IMR-90 (cell line): ENCODE measurements at places on chromosomes 7 and 10. TPM values are rescaled to one million over a fixed set of nuclear protein-coding genes. Genes with fewer than 3 reads are reported as not detected.

Gene RADIL
- 0.18 TPM in 1 of 2 replicates, not detected in the other for total RNA-seq

Gene SPDYE18
- total RNA-seq: not detected in 2 replicates

Gene BMPR1A
- 93.7 and 94.7 TPM in 2 replicates for total RNA-seq

Gene HOXA13
- not detected in 2 replicates for total RNA-seq

Gene LIPM
- total RNA-seq: not detected in 2 replicates

Gene ANKRD2
- 0.28 and 0.36 TPM in 2 replicates for total RNA-seq

Gene ELFN1
- total RNA-seq: 1.6 and 2.2 TPM in 2 replicates

Gene HMX3
- not detected in 2 replicates for total RNA-seq

Gene GNGT1
- total RNA-seq: not detected in 2 replicates

Gene FAM131B
- total RNA-seq: 2.5 and 3.4 TPM in 2 replicates

Gene RBM20
- total RNA-seq: under 0.01 TPM in 2 replicates

Gene ZNF853
- 3.3 and 3.4 TPM in 2 replicates for total RNA-seq

Gene MMP21
- not detected in 2 replicates for total RNA-seq

Gene TSPAN12
- total RNA-seq: 0.72 and 1.1 TPM in 2 replicates

Gene VENTX
- not detected in 2 replicates for total RNA-seq

Gene FANK1
- total RNA-seq: 0.90 and 1.9 TPM in 2 replicates

Gene VWDE
- total RNA-seq: 0.18 and 0.28 TPM in 2 replicates

Gene OPN1SW
- total RNA-seq: not detected in 2 replicates

Gene NOS3
- 0.28 and 0.72 TPM in 2 replicates for total RNA-seq

Gene GFRA1
- total RNA-seq: 8.6 and 9.1 TPM in 2 replicates

Gene SAMD9L
- total RNA-seq: 4.1 and 6.4 TPM in 2 replicates

Gene TRPV5
- not detected in 2 replicates for total RNA-seq

Gene STEAP4
- total RNA-seq: not detected in 2 replicates

Gene GRID2IP
- total RNA-seq: not detected in 2 replicates

Gene TBX20
- total RNA-seq: 0.28 and 0.36 TPM in 2 replicates

Gene CDC14C
- total RNA-seq: under 0.01 TPM in 2 replicates

Gene COL26A1
- total RNA-seq: not detected in 2 replicates

Gene KCND2
- total RNA-seq: under 0.01 TPM in 2 replicates

Gene GDF10
- not detected in 2 replicates for total RNA-seq

Gene PAX4
- total RNA-seq: not detected in 2 replicates

Gene UNC5B
- total RNA-seq: 1.4 and 1.6 TPM in 2 replicates

Gene SPDYE2B
- total RNA-seq: not detected in 2 replicates

Gene AKR1D1
- total RNA-seq: not detected in 2 replicates

Gene NSUN6
- total RNA-seq: 11.4 and 11.5 TPM in 2 replicates

Gene SEMA3E
- 0.72 and 1.1 TPM in 2 replicates for total RNA-seq

Gene MRLN
- not detected in 2 replicates for total RNA-seq

Gene NUTM2A
- under 0.01 and 0.18 TPM in 2 replicates for total RNA-seq

Gene MUC3A
- total RNA-seq: not detected in 2 replicates

Gene PTPN20
- total RNA-seq: not detected in 2 replicates

Gene EPO
- total RNA-seq: not detected in 2 replicates

Gene GNA12
- total RNA-seq: 14.3 and 14.4 TPM in 2 replicates

Gene NPFFR1
- not detected in 2 replicates for total RNA-seq

Gene SEC31B
- 1.1 and 1.3 TPM in 2 replicates for total RNA-seq

Gene MKX
- 0.28 and 0.36 TPM in 2 replicates for total RNA-seq

Gene PNLIPRP3
- not detected in 2 replicates for total RNA-seq

Gene ENO4
- under 0.01 TPM in 2 replicates for total RNA-seq

Gene INSYN2A
- total RNA-seq: under 0.01 and 0.18 TPM in 2 replicates

Gene FEZF1
- not detected in 2 replicates for total RNA-seq

Gene TMEM130
- total RNA-seq: 1.1 and 1.4 TPM in 2 replicates

Gene KAZALD1
- 8.1 and 9.1 TPM in 2 replicates for total RNA-seq

Gene ITIH5
- under 0.01 TPM in 2 replicates for total RNA-seq

Gene FAM237B
- total RNA-seq: not detected in 2 replicates

Gene ZFAND4
- total RNA-seq: 3.4 and 5.0 TPM in 2 replicates

Gene PIK3CG
- total RNA-seq: under 0.01 TPM in 2 replicates

Gene EN2
- total RNA-seq: not detected in 2 replicates
